ENCODE measurements at places on chromosomes 6 and 20. TPM values are rescaled to one million over a fixed set of nuclear protein-coding genes. Genes with fewer than 3 reads are reported as not detected.

The SMPDL3A gene
- 21.0 TPM for polyA plus RNA-seq

The DSE gene
- polyA plus RNA-seq, result 3.0 TPM

The CAGE1 gene
- 0.01 TPM for polyA plus RNA-seq

DNA sequence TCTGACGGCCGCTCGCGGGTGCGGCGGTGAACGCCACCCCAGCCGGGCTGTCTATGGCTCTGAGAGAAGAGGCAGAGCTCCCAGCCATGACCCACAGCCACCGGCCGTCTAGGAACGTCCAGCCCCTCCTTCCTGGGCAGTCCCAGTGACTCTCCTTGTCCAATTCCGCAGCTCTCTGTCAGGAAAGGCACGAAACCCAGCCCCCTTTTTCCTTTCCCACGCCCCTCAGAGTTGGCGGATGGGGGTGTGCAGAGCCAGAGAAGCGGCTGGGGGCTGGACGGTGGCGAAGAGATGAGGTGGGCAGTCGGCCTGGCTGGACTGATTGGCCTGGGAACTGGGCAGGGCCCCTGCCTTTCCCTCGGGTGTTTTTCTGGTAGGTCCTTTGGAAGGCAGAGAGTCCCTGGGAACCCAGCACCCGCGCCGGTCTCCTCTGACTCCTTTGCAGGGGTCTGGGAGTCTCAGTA is 1.5 kb downstream of the EBF4 start:
- H3K27ac ChIP-seq, result no peak overlapping the region
- no peak overlapping the region for H3K4me3 ChIP-seq
- H3K27me3 ChIP-seq, result peaks cover 85% of the 10 kb centered on the region
- no peaks in the 10 kb centered on the region for H3K36me3 ChIP-seq
- DNase-seq, result no peak
- H3K4me1 ChIP-seq, result peaks cover 12% of the 10 kb centered on the region

GRCh38 chr20:5309971-5310370 is 6.8 kb downstream of the PROKR2 start:
- H3K27ac ChIP-seq, result no peak overlapping the region
- H3K4me1 ChIP-seq, result no peaks in the 10 kb centered on the region
- peaks cover 6% of the 10 kb centered on the region for H3K27me3 ChIP-seq
- H3K4me3 ChIP-seq, result no peak overlapping the region
- no peak for DNase-seq
- H3K36me3 ChIP-seq, result no peaks in the 10 kb centered on the region

- H3K4me3 ChIP-seq, result no peak overlapping the region
These were observed 3.9 kb downstream of the RNF144B start for GRCh38 chr6:18391023-18391422.

GRCh38 chr6:65113581-65113980 is 593.4 kb downstream of the EYS start:
- H3K4me3 ChIP-seq, result no peak overlapping the region
- no peaks in the 10 kb centered on the region for H3K27me3 ChIP-seq
- no peak for DNase-seq
- H3K4me1 ChIP-seq, result no peaks in the 10 kb centered on the region

DNA sequence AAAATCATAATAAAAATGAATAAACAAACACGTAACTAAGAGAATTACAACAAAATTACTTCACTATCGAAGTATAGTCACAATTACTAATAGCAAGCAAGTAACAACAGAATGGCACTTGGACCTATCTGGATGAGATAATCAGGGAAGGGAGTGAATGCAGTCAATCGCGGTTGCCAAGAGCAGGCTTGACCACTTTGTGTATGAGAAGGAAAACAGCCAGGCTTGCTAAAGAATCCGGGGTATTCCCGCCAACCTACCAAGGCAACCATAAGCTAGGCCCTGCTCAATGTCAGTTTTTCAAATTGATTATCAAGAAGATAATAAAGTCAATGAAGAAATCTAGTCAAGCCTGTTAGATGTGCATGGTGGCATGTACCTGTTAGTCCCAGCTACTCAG is 39.7 kb downstream of the PXDC1 start:
- no peaks in the 10 kb centered on the region for H3K27me3 ChIP-seq
- H3K36me3 ChIP-seq, result no peaks in the 10 kb centered on the region
- no peak overlapping the region for H3K4me3 ChIP-seq
- DNase-seq, result no peak
- no peak overlapping the region for H3K27ac ChIP-seq

- DNase-seq, result no peak
- H3K4me1 ChIP-seq, result no peaks in the 10 kb centered on the region
- no peaks in the 10 kb centered on the region for H3K36me3 ChIP-seq
- no peak overlapping the region for H3K27ac ChIP-seq
These were observed 61.1 kb upstream of the TCF21 start for GRCh38 chr6:133827766-133828165.

GRCh38 chr20:44447827-44448419 is 27.8 kb upstream of the TTPAL start:
- no peak overlapping the region for H3K4me3 ChIP-seq
- H3K4me1 ChIP-seq, result peaks cover 75% of the 10 kb centered on the region
- no peaks in the 10 kb centered on the region for H3K27me3 ChIP-seq
- DNase-seq, result no peak
- no peaks in the 10 kb centered on the region for H3K36me3 ChIP-seq

DNA sequence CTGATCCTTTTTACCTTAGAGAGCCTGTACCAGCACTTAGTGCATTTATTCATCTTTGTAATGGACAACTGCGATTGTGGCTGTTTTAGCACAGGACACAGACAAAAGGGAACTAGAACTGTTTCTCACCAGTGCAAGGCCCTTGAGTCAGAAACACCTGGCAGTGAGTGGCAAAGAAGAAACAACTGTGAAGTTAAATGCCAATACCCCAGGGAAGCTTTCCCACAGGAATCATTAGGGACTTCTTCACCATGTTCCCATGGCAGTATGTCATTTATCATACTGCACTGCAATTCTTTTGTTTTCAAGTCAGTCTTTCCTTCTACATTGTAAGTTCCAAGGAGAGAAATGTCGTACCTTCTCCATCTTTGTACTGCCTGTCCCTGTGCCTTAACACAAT is 28.6 kb upstream of the CDYL start:
- no peak overlapping the region for H3K4me3 ChIP-seq
- no peak for DNase-seq
- H3K27ac ChIP-seq, result no peak overlapping the region
- H3K4me1 ChIP-seq, result no peaks in the 10 kb centered on the region

GRCh38 chr6:35503534-35503933 is 6.7 kb upstream of the TEAD3 start:
- peaks cover 40% of the 10 kb centered on the region for H3K4me1 ChIP-seq
- H3K27me3 ChIP-seq, result peaks cover 15% of the 10 kb centered on the region
- no peak overlapping the region for H3K4me3 ChIP-seq
- H3K36me3 ChIP-seq, result no peaks in the 10 kb centered on the region

- peaks cover 10% of the 10 kb centered on the region for H3K4me1 ChIP-seq
- H3K36me3 ChIP-seq, result no peaks in the 10 kb centered on the region
- H3K27ac ChIP-seq, result no peak overlapping the region
- DNase-seq, result no peak
These were observed 802.9 kb upstream of the FLRT3 start for GRCh38 chr20:15140286-15140685.

- H3K4me1 ChIP-seq, result no peaks in the 10 kb centered on the region
- no peaks in the 10 kb centered on the region for H3K36me3 ChIP-seq
- H3K4me3 ChIP-seq, result no peak overlapping the region
- H3K27ac ChIP-seq, result no peak overlapping the region
These were observed 130.1 kb upstream of the DST start for GRCh38 chr6:56772737-56773184.

GRCh38 chr6:70314296-70314695 is 11.4 kb upstream of the COL9A1 start:
- H3K36me3 ChIP-seq, result no peaks in the 10 kb centered on the region
- no peak overlapping the region for H3K27ac ChIP-seq
- no peaks in the 10 kb centered on the region for H3K27me3 ChIP-seq
- DNase-seq, result no peak
- H3K4me3 ChIP-seq, result no peak overlapping the region

- H3K4me1 ChIP-seq, result peaks cover 81% of the 10 kb centered on the region
- no peaks in the 10 kb centered on the region for H3K27me3 ChIP-seq
- DNase-seq, result no peak
- no peak overlapping the region for H3K4me3 ChIP-seq
These were observed 18.4 kb downstream of the PHACTR2 start for GRCh38 chr6:143695969-143696663.

All from HepG2 (cell line).